ENCODE measurements at places on chromosomes 6 and 20.

GRCh38 chr6:138017166-138017757 lies 90.0 kb downstream of the PERP start:
- DNase-seq = peak; percentile 11

GRCh38 chr20:23875606-23876237 lies 3.8 kb downstream of the CST5 start:
- no peak for DNase-seq

DNA sequence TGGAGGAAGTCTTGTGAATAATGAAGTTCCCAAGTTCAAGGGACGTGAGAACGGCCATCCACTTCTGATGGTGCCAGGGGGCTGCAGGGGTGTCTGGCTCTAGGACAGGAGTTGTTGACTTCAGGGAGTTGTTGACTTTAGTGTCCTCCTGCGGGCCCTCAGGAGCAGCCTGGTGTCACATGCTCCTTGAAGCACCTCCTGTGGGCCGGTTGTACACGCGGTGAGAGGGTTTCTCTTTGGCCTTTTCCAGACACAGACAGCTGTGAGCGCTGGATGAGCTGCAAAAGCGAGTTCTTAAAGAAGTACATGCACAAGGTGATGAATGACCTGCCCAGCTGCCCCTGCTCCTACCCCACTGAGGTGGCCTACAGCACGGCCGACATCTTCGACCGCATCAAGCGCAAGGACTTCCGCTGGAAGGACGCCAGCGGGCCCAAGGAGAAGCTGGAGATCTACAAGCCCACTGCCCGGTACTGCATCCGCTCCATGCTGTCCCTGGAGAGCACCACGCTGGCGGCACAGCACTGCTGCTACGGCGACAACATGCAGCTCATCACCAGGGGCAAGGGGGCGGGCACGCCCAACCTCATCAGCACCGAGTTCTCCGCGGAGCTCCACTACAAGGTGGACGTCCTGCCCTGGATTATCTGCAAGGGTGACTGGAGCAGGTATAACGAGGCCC lies 77.8 kb downstream of the ISM1 start:
- DNase-seq = no peak

DNA sequence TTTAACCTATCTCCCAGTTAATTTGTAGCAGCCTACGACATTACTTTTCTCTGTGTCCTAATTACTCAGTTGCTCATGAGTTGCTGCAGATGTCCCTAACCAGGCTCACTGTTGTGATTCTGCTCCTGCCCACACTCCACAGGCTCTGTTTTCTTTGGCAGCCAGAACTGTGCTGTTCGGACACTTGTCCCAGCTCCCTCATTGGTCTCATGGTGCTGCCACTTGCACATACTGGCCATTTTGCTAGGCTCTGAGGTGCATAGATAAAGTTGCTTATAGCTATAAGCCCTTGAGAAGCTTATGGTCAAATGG lies 55.0 kb downstream of the NOX3 start:
- no peak for DNase-seq

GRCh38 chr6:164085091-164086075 lies 670.9 kb downstream of the QKI start:
- DNase-seq = peak; percentile 9

DNA sequence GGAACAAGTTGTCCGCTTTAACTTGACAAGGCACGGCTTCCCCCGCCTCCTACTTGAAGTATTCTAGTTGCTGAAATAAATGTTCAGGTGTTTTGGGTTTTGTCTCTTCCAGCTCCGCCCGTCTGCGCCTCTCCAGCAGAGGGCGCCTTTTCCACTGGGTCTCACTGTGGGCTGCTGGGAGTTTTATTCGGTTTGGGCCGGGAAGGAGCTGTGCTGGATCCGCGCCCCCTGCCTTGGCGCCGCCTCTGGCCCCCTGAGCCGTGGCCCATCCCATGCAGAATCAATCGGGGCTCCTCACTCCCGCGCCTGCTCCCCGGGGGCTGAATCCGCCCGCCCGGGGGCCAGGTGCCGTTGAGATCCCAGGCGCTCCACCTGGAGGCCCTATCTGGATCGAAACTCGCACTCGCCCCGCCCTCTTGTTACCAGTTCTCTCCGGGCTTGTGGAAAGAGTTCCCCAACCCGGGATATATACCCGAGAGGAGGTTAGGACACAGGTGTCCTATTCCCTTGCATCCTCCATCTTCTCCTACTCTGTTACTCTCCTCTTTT lies 51.0 kb upstream of the TCF21 start:
- peak; percentile 42 for DNase-seq

- peak; percentile 98 for DNase-seq
These were observed 36.5 kb upstream of the MLN start for GRCh38 chr6:33840048-33840926.

DNA sequence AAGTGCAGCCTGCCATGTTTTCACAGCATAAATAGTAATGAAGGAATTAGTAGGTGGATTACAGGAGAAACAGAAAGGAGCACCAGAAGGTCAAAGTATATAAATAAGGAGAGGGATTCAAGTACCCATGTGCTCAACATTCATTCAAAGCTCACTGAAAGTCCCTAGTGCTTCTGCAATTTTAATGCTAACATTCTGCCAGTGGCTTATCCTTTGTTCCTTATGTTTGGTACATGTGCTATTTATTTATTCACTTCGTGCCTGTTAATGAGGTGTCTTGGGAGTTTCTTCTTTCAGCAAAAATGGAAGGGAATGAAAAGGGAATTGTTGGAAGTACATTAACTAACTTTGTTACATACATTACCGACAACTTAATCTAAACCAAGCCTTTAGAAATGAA lies 105.7 kb downstream of the CRYBG1 start:
- DNase-seq = no peak

DNA sequence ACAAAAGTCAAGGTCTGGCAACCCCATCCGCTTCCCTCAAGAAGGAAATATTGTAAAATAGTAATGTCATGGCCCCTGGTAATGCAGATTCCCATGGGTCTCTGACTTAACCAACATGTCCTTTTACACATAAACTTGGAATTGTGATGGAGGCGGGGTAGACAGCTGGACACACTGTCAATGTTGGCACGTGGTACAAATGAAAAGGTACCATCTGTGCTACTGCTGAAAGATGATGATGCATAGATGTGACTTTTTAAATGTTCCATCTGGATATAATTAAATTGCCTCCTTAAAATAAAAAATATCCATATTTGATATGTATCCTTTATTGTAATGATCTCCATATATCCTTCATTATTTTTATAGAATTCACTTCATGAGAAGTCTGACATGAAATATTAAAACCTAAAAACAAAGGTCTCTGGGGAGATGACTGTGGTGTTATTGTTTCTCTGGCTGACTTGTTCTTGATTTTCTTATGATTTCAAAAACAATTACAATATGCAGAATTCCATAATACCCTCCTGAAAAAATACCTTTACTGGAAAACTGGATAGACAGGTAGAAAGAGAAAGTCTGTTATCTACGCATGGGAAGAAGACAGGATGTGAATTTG lies 104.5 kb downstream of the MKKS start:
- no peak for DNase-seq

GRCh38 chr6:131167773-131168172 lies 32.5 kb downstream of the AKAP7 start:
- no peak for DNase-seq

GRCh38 chr20:16666272-16666671 lies 63.6 kb upstream of the SNRPB2 start:
- no peak for DNase-seq

GRCh38 chr6:113888956-113889630 lies 31.9 kb downstream of the MARCKS start:
- DNase-seq = no peak

GRCh38 chr6:51019806-51020205 lies 201.1 kb downstream of the TFAP2B start:
- no peak for DNase-seq

DNA sequence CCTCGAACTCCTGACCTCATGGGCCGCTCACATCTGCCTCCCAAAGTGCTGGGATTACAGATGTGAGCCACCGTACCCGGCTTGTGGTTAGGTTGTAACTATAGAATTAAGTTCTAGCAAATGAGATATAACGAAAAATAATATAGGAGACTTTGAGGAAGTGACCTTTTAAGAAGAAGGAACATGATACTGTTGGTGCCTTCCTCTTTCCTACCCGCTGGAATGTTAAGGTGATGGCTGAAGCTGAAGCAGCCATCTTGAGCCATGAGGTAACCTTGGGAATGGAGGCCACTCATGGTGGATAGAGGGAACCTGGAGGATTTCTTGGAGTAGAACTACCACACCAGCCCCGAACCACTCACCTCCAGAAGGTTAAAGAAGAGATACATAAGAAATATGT lies 48.1 kb upstream of the MDGA1 start:
- no peak for DNase-seq

DNA sequence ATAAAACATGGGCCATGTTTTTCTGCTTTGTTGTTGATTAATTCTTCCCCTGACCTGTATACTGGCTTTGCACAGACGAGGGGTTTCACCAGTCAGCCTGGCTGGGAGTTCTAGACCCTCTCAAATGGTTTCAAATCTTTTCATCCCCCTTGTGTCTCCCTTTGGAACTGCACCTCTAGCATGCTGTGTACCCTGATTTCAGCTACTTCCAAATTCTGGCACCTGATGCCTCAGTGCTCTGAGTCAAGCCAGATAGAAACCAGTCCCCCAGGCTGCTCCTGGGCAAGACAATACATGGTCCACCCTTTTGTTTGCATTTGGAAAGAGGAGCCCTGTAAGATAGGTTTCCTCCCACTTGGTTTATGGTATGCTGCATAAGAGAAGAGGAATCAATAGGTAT lies 290.2 kb downstream of the BTBD3 start:
- peak; percentile 50 for DNase-seq

DNA sequence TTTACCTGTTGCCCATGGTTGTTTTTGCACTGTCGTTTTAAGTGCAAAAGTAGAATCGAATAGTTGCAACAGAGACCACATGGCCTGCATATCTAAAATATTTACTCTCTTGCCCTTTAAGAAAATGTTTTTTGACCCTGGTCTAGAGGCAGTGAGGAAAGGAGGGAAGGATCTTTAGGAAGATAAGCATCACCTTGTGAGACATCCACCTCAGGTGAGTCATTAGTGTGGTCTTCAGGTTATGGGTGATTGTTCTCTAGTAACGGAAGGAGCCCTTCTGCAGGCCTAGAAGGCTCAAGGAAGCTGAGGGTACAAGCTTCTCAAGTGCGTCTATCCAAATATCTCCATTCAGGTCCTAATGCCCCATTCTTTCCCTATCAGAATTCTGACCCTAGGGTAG lies 6.6 kb upstream of the RAB44 start:
- no peak for DNase-seq

DNA sequence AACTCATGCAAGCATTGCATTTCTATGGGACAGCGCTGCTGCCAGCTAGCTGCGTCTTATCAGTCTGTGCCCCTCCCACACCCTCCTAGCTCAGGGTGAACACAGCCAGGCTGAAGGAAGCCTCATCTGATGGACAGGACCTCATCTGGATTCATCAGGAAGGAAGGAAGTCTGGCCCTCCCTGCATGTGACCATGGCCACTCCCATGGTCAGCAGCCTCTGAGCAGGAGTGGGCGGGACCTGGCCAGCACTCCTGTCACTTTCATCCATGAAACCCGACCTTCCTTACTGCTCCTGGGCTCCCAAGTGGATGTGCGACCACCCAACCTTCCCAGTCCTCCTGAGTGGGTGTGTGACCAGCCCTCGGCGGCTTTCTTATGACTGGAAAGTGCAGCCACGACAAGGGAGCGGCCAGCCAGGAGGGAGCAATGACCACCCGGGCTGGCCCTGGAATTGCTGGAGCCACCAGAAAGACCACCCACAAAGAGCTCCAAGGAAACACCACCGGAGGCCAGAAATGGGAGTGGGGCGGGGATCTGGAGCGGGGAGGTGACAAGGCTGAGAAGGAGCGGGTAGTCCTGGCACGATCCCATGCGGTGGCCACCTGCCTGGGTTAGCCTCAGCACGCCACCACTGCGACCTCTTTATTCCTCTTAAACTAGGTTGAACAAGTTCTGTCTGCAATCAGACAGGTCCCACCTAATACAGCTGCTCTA lies 241.2 kb downstream of the TTLL2 start:
- DNase-seq = no peak

- DNase-seq = peak; percentile 22
These were observed 252.8 kb downstream of the CDH26 start for GRCh38 chr20:60210779-60211617.

DNA sequence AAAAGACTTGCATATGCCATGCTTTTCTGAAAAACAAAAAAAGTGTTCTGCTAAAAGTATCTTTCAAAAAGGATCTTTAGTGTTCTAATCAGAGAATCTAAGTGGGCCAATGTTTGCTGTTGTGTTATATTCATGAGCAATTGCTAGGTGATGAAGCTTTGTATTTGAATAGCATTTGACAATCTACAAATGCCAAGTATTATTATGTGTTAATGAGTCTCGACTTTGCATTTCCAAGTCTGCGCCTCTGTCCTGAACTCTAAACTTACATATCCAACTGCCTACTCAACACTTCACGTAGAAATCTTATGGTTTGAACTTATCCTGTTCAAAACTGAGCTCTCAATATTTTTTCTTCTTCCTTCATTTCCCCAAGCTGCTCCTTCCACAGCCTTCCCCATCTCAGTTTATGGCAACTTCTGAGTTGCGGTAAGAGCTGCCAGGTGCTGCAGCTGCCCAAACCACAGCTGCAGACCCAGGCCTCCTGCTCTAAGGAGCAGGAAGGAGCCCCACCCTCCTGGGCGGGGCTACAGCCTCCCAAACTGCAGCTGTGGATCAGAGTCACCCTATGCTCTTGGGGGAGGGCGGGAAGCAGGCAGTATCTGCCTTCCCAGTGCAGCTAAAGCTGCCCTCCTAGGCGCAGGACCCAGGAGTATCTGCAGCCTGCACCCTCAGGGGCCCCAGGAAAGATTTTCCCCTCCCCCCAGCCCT lies 16.7 kb upstream of the MAK start:
- no peak for DNase-seq

DNA sequence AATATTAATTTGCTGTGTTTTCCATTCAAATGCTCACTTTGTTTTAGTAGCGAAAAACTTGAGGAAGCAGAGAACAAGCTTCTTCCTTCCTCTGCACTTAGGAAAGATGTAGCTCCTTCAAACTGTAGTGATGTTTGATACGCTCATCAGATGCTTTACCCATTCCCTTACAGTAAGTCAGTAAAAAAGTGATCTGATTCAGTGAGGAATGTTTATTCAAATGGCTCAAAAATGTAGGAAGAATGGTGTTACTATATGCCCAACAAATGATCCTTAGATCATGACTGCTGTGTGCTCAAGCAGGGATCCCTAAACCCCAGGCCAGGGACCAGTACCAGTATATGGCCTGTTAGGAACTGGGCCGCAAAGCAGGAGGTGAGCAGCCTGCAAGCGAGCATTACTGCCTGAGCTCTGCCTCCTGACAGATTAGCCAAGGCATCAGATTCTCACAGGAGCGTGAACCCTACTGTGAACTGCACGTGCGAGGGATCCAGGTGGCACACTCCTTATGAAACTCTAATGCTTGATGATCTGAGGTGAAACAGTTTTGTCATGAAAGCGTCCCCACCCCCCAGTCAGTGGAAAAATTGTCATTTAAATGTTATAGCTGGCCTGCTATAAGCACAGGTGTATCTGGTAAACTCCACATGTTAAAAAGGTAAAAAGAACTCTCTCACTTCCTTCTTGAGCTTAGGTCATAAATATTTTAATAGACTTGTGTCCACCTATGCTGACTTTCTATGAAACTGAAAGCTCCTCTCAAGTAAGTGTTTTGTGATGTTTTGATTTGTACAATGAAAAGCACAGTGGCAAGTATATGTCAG lies 187.2 kb downstream of the FOXC1 start:
- no peak for DNase-seq

- DNase-seq = peak; percentile 59
These were observed 206.9 kb downstream of the IBTK start for GRCh38 chr6:82040405-82041221.

Measured in iris pigment epithelial cell (primary cell).